ENCODE measurements at places on chromosomes 5 and 9. TPM values are rescaled to one million over a fixed set of nuclear protein-coding genes. Genes with fewer than 3 reads are reported as not detected.

The ELP1 gene
- 42.8 TPM for total RNA-seq

The SLC6A3 gene
- 0.32 TPM for total RNA-seq

The ALAD gene
- total RNA-seq, result 20.8 TPM

The ACOT12 gene
- total RNA-seq, result not detected

The LCN9 gene
- total RNA-seq, result 2.4 TPM

The CAMK4 gene
- 5.0 TPM for total RNA-seq

The NPR2 gene
- 8.6 TPM for total RNA-seq

The CCNJL gene
- total RNA-seq, result 8.4 TPM

The SLC45A2 gene
- 0.06 TPM for total RNA-seq

The AK8 gene
- 0.43 TPM for total RNA-seq

The C7 gene
- not detected for total RNA-seq

The SPINK4 gene
- total RNA-seq, result not detected

The SLC6A19 gene
- not detected for total RNA-seq

The PGGT1B gene
- 20.6 TPM for total RNA-seq

The PTGER4 gene
- total RNA-seq, result not detected

The AHRR gene
- 0.34 TPM for total RNA-seq

The PKD2L2 gene
- not detected for total RNA-seq

The IL3 gene
- total RNA-seq, result not detected

The NR2F1 gene
- total RNA-seq, result 21.1 TPM

The KCNIP1 gene
- total RNA-seq, result 2.8 TPM

The ALDH1A1 gene
- not detected for total RNA-seq

The FOXD4 gene
- total RNA-seq, result not detected

The STC2 gene
- 25.3 TPM for total RNA-seq

The GPRIN1 gene
- total RNA-seq, result 0.67 TPM

The OTULINL gene
- total RNA-seq, result 4.9 TPM

The SLC27A6 gene
- total RNA-seq, result 1.9 TPM

The CMYA5 gene
- 3.5 TPM for total RNA-seq

The PRDM9 gene
- total RNA-seq, result not detected

The RANBP17 gene
- 38.7 TPM for total RNA-seq

The BTNL3 gene
- total RNA-seq, result 0.34 TPM

The TMEM215 gene
- total RNA-seq, result not detected

The GPX8 gene
- 132 TPM for total RNA-seq

The NOXA1 gene
- 0.65 TPM for total RNA-seq

The PCDHB10 gene
- 9.3 TPM for total RNA-seq

The PHYHD1 gene
- 19.0 TPM for total RNA-seq

The NR4A3 gene
- 0.26 TPM for total RNA-seq

The SLC46A2 gene
- not detected for total RNA-seq

The GMCL2 gene
- not detected for total RNA-seq

The LRRC19 gene
- total RNA-seq, result not detected

The FLT4 gene
- total RNA-seq, result 13.9 TPM

The PCDHGA6 gene
- total RNA-seq, result 0.77 TPM

The ARID3C gene
- 5.3 TPM for total RNA-seq

The IRX2 gene
- total RNA-seq, result 15.4 TPM

The SLC4A9 gene
- total RNA-seq, result not detected

The SPINK13 gene
- not detected for total RNA-seq

The LTC4S gene
- total RNA-seq, result not detected

The SERINC5 gene
- 126 TPM for total RNA-seq

The SCGB3A2 gene
- total RNA-seq, result not detected

The PAEP gene
- total RNA-seq, result not detected

The SLC34A3 gene
- not detected for total RNA-seq

The SLC6A18 gene
- not detected for total RNA-seq

The CCL21 gene
- total RNA-seq, result not detected

The RABL6 gene
- 71.2 TPM for total RNA-seq

The IL13 gene
- total RNA-seq, result not detected

The LHX2 gene
- 59.5 TPM for total RNA-seq

The PLAC8L1 gene
- not detected for total RNA-seq

The RNF180 gene
- 7.0 TPM for total RNA-seq

All from neural progenitor cell (in vitro differentiated cells).